ENCODE measurements at places on chromosomes 12 and 14.

DNA sequence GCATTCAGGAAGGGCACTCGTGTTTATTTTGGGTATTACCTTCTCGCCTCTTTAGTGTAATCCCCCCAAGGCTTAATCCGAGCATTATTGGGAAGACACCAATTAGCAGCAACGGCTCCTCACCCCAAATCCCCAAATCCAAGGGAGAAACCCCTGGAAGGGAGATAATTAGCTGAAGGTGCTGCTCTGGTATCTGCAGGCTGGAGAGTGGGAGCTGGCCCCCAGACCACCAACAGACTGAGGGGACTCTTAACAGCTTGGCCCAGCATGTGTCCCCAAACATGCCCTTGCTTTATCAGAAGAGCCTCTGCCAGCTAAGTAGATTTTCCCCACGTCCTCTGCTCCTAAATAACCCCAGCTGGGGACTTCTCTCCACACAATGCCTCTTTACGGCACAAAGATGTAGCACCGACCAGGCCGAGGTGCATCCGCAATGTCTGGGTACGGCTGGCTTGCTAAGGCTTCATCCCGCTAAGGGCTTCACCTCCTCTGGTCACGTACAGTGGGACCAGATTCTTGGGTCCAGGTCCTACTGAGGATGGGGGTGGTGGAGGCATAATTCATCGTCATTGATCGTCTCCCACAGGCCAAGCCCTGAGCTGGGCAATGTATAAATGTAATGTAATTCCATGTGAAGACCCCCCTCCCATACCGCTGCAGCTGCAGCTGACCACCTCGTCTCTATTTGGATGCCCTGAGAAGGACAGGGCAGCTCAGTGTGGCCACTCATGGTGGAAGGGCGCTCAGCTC is 123.7 kb upstream of the GSC start:
- DNase-seq, result no peak

- DNase-seq, result no peak
Measured at GRCh38 chr12:2583091-2583497, 211.7 kb upstream of the FKBP4 start.

DNA sequence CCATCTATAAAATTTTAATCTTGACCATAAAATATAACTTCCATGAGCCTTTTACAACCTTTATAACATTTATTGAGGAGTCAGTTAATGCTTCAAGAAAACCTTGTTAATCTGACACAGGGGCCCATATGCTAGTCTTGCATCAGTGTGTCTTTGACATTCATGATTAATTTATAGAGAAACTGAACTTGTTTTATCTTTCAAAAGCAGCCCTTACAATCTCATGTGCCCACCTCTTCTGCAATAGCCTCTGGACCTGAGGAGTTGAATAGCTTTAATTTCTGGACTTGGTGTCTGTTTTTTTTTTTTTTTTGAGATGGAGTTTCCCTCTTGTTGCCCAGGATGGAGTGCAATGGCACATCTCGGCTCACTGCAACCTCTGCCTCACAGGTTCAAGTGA is 8.6 kb upstream of the LPCAT3 start:
- DNase-seq, result no peak

- DNase-seq, result no peak
Measured at GRCh38 chr12:16003460-16003859, 92.3 kb downstream of the DERA start.

GRCh38 chr14:92400579-92401444 is 77.8 kb downstream of the SLC24A4 start:
- DNase-seq, result no peak

DNA sequence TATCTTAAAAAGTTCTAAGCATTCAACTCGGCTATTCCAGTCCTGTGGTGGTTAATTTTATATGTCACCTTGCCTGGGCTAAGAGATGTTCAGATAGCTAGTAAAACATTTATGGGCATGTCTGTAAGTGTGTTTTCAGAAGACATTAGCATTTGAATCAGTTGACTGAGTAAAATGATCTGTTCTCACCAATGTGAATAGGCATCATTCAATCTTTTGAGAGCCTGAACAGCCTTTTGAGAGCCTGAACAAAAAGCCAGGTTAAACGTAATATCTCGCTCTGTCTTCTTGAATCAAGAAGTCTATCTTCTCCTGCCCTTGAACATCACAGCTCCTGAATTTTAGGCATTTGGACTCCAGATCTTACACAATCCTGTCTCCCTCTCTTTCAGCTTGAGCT is 1266.1 kb downstream of the LRFN5 start:
- no peak for DNase-seq

GRCh38 chr12:11780521-11781101 is 131.1 kb downstream of the ETV6 start:
- DNase-seq, result no peak

DNA sequence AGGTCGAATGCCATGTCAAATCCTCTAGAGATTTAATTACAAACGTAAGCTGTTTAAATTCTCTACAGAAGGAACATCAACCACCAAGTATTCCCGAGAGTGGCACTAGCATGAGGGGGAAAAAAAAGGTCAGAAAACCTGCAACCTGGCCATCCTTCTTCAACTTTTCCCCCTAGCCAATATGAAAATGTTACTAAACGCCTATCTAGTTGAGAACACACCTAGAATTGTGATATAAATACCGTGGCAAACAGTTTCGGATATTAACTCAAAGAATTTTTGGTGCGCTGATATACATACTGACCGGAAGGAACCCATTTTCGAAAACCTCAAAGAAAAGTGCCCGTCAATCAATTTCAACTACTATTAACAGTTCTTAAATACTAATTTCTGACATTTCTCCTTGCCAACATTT is 1.8 kb downstream of the HNRNPC start:
- no peak for DNase-seq

DNA sequence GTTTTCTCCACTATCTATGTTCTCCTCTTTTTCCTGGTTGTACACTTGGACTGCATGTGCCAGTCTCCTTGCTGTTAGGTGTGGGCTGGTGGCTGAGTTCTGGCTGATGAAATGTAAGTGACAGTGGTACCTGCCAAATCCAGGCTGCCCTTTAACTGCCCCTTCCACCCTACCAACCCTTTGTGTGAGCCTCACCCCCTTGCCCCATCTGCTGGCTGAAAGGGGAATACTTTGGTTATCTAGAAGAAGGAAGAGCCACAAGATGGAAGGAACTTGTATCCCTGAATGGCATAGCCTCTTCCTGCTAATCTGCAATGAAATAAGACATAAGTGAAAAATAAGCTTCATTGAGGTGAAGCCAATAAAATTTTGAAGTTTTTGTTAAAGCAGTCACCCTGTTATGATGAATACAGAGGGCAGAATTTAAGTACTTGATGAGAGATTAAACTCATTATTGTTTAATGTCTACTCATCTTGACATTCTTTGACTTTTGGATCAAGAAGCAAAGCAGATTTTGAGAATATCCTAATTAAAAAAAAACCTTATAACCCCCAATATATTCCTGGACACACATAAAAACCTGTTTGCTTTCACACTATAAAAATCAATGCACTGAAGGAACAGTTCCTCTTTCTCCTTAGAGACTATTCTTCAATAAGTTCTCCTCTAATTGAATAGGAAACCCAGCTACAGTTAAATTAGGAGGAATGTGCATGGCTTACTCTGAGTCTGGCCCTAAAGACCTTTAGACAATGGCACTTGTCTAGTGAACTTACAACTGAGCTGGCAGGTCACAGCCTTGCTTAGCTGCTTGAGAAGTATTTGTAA is 262.6 kb upstream of the BTG1 start:
- DNase-seq, result no peak

GRCh38 chr12:108586306-108586705 is 11.6 kb downstream of the TMEM119 start:
- no peak for DNase-seq

DNA sequence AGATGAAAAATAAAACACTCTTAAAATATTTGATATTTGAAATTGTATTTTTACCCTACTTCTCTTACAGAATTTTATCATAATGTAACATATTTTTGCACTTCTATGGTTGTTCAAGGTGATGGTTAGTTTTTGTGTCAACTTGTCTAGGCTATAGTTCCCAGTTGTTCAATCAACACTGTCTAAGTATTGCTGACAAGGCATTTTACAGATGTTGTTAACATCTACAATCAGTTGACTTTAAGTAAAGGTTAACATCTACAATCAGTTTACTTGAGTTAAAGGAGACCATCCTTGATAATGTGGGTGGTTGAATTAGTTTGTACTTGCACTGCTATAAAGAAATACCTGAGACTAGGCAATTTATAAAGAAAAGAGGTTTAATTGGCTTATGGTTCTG is 206.5 kb downstream of the AEBP2 start:
- DNase-seq, result no peak
